AG04450 (cell line): ENCODE measurements at places on chromosomes 1 and 21.

DNA sequence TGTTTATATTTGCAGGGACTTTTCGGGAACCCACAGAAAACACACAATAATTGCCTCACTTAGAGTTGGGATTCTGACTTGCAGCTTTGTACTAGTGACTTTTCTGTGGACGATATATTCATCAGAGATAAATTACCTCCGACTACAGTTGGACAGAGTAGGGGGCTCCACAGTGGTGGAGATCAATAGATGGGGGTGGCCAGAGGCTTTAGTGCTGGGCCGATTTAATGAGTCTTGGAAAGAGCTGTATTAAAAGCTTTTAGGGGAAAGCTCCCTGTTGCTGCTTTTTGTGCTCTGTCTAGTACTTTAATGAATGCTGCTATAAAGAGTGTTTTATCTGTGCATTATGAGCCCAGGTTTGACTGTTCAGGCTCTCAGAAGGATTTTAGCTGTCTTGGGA is 359.2 kb upstream of the DPYD start:
- DNase-seq, result no peak

DNA sequence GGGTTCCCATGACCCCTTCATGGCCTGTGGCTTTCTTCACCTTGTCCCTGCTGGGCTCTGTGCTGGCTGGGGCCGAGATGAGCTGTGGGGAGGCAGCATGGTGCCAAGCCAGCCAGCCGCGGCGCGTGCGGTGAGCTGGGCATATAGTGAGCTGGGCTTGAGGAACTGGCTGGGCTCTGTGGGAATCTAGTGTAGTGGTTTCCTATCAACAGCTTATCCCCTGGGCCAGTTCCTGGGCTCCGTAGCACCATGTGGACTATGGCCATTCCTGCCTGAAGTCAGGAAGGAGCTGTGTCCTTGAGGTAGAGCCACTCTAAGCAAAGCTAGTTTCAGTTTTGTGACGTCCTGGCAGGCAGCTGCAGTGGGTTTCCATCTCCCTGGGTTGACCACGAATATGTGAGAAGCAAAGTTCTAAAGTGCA is 1.8 kb downstream of the NCMAP start:
- no peak for DNase-seq

DNA sequence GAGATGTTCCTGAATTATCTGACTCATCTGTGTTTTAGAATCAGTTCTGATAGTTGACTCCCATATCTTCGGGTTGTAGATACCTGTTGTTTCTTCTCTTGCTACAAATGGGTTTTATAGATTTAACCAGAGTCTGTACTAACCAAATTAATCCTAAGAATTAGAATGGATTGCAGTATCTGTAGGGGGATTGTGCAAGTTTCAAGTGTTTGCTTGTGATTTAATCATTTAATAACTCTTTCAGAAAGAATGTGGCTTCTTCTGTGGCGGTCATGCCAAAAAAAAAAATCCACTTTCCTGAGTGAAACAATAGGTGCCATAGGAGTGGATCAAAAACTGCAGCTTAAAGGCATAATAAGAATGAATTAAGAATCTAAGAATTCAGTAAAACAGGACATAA is 9.4 kb downstream of the IPO9 start:
- no peak for DNase-seq

- DNase-seq, result peak; percentile 96
Observed at GRCh38 chr21:42097860-42098454, 26.8 kb downstream of the UMODL1 start.

DNA sequence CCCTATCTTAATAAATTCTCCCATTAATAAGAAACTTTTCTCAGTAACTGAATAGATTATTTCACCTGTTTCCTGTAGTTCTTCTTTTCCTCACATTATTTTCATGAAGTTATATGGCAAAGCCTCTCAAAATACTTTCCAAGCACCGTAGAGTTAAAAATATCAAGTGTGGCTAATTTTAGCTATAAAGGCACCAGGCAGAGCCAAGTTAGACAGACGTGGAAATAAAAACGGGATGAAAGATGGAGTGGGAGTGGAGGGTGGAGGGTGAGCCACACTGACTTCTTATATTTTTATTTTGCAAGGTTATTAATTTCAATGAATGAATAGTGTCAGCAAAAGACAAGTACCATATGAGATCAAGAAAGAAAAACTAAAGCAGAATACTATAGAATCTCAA is 71.7 kb downstream of the ENAH start:
- no peak for DNase-seq

- no peak for DNase-seq
Observed at GRCh38 chr1:52672946-52673345, 25.2 kb downstream of the COA7 start.

- DNase-seq, result no peak
Observed at GRCh38 chr1:19436716-19437476, 48.4 kb downstream of the CAPZB start.

- no peak for DNase-seq
Observed at GRCh38 chr1:198903203-198903602, 264.4 kb downstream of the PTPRC start.

- no peak for DNase-seq
Observed at GRCh38 chr21:35220301-35220700, 171.2 kb upstream of the RUNX1 start.

DNA sequence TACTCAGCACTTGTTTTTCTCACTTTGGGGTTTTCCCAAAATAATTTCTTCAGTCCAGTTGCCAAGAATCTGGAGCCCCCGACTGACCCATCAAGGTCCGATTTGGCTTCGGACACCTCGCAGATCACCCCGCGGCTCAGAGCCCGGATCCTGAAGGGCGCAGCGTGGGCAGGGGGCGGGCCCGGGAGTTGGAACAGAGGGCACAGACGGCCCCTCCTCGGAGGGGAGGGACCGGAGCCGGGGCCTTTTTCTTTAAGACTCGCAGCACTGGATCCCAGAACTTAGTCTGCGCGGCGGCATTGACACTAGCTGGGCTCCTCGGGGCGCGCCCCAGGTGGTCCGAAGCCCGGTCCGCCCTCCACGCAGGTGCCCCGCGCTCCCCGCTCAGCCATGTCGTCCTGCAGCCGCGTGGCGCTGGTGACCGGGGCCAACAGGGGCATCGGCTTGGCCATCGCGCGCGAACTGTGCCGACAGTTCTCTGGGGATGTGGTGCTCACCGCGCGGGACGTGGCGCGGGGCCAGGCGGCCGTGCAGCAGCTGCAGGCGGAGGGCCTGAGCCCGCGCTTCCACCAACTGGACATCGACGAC is at the start of gene CBR3:
TSS of gene CBR3 (plus strand) at position 277 of the 588 bp plus-strand sequence. CDS start at position 391, 114 bp downstream.
- no peak for DNase-seq

DNA sequence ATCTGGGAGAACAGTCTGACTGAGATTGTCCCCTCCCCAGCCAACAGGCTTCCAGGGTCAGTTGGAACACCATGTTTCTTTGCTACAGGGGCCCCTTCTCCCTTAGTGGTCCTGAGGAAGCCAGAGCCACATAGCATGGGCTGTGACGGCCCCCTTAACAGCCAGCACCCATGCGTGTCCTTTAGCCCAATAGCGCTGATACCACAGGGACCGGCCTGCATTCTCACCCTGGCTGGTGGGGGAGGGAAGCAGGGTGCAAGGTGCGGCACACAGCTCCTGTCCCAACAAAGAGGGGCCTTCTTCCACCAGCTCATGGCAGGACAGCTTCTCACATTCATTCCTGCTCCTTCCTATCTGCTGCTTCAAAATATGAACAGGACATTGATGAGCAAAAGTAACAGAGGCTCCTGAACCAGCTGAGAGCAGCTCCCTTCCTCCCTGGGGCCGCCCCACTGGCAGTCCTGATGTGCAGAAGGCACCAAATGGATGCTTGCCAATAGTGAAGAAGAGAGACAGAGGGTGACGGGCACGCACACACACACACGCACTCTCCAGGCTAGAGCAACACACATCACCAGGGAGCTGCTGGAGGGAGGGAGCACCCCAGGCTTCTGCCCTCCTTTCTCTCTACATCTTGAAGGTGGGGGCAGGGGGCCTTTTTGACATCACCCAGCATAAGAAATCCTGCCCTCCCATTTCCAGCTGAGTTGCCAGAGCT is 99.4 kb downstream of the CRYAA start:
- no peak for DNase-seq

GRCh38 chr1:235304549-235305451 is 23.2 kb downstream of the ARID4B start:
- no peak for DNase-seq

DNA sequence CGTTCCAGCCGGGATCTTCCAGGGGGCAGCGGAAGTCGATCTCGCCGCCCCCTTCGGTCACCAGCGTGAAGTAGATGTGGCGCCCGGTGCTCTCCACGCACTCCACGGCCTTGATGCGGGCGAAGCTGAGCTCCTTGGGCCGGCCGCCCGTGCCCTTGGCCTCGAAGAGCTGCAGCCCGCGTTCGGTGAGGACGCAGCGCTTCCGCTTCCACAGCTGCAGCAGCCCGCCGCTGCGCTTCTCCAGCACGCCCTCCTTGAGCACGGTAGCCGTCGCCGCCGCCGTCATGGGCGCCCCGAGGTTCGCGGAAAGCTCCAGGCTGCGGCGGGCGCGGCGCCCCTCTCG is 516 bp downstream of the PHLDA3 start:
- no peak for DNase-seq

DNA sequence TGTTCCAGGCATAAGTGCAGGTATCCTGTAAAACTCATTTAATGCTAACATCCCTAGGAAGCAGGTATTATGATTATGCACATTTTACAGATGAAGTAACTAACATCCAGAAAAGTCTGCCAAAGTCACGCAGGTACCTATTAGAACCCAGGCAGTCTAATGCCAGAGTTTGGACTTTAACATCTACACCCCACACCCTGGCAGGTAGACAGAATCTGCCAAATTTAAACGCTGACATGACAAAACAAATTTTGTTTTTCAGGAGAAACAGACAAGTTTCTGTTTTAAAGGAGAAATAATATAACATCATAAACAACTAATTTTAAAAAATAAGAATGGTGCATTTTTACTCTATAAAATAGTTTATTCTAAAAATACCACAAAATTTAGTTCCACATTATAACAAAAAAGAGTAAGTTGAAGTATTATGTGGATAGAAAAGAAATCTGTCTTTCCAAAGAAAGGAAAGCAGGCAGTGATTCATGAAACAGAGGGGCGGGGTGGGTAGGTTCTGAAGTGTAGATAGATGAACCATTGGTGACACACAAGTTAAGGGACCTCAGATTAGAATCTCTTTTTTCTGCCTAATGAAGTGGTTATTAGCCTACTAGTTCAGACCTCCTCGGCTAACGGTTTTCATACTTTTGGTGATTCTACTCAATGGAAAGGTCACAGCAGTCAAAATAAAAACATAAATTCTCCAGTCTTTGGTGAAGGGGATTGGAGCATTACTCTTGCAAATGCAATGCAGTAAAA is 1.7 kb downstream of the ASPM start:
- no peak for DNase-seq

DNA sequence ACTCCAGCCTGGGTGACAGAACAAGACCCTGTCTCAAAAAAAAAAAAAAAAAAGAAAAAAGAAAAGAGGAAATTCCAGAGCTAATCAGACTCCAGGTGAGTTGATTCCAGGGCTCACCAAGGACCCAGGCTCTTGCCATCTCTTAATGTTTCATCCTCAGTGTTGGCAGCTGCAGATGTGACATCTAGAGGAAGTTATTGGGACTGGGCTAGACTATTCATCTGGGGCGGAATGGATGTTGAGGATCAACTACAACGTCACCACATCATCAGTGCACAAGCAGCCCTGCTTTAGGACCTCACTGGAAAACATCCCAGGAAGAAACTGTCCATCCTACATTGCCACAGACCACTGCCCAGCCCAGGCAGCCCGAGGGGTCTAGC is 28.6 kb upstream of the PARP1 start:
- no peak for DNase-seq

- DNase-seq, result no peak
Observed at GRCh38 chr21:35019631-35020032, 29.5 kb downstream of the RUNX1 start.

- no peak for DNase-seq
Observed at GRCh38 chr1:116557323-116557878, 13.4 kb downstream of the CD58 start.

DNA sequence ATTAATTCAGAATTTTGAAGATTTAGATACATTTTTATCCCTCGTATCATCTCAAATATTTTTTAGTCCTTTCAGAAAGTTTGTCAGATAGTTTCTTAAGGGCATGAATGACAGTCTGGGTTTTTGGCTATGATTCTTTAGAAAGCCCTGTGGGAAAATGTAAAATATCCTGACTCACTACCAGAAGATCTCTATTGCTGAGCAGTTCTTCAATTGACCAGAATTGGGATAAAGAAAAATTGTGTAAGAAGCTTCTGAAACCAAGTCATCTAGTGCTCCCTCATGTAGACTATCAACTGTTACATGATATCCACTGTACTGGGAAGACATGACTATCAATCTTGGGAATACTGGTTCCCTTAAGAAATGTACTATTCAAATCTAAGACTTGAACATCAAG is 608.3 kb upstream of the CHRM3 start:
- no peak for DNase-seq

DNA sequence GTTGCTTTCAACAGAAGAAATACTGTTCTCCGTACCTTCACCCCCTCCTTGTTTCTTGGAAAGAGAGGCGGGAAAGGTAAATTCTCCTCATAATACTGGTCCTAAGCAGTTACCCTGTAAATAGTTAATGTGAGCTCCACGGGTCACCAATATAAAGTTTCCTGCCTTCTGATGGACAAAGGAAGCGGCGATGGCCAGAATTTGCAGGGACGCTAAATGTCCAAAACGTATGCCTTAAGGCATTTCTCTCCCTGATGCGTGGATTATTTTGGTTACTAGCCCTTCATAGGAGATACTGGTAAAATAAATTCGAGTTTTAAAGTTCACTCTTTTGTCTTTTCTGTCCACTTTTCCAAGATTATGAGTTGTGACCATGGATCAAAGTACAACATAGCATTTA is 898 bp upstream of the PTGS2 start:
- DNase-seq, result no peak

GRCh38 chr1:90591970-90592356 is 125.1 kb downstream of the BARHL2 start:
- DNase-seq, result no peak

GRCh38 chr1:74937176-74937575 is 197.0 kb upstream of the LHX8 start:
- no peak for DNase-seq

DNA sequence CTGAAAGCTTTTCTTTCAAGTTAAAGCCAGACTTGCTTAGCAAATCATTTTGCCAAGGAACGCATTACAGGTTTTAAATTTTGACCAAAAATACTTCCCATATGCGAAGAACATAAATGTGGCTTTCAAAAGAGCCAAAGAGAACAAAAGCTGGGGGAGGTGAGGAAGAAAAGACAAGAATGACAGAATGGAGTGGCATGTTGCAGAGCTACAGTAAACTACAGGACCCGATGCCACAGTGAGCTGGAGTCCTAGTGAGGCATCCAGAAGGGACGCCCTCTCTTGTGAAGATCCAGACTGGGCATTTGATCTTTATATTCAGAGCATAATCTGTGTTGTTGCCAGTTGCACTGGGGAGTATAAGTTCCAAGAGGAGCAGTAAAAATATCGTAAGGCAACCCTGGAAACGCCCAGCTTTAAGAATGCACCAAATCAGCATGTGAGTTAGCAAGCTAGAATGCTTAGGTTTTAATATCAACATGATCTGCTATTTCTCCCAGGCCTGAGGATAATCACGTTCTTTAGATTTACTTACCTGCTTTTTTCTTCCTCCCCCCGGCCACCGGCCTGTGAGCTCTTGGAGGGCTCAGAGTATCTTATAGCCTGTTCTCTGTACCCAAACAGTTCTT is 48.4 kb upstream of the HOOK1 start:
- no peak for DNase-seq

- no peak for DNase-seq
Observed at GRCh38 chr1:155009221-155009711, 6.7 kb downstream of the ZBTB7B start.

- DNase-seq, result no peak
Observed at GRCh38 chr1:155990005-155990739, 11.8 kb upstream of the ARHGEF2 start.

GRCh38 chr1:165011186-165011585 is 345.3 kb downstream of the LMX1A start:
- no peak for DNase-seq
